Stimulated activated CD4-positive, alpha-beta T cell treated with anti-CD3 and anti-CD28 coated beads, Interleukin-2, amount 100 ng/mL, for 48 hours (primary cell): ENCODE measurements at places on chromosomes 7 and 10.
A peak's percentile ranks its signal among the peaks of the same experiment; 100 is the strongest.

GRCh38 chr10:118463740-118464139, 121.6 kb upstream of the FAM204A start:
- no peak for DNase-seq

GRCh38 chr10:47040041-47040491, 128.8 kb downstream of the PTPN20 start:
- DNase-seq, result no peak

- no peak for DNase-seq
Measured at GRCh38 chr10:48501226-48501625, 103.6 kb downstream of the ARHGAP22 start.

DNA sequence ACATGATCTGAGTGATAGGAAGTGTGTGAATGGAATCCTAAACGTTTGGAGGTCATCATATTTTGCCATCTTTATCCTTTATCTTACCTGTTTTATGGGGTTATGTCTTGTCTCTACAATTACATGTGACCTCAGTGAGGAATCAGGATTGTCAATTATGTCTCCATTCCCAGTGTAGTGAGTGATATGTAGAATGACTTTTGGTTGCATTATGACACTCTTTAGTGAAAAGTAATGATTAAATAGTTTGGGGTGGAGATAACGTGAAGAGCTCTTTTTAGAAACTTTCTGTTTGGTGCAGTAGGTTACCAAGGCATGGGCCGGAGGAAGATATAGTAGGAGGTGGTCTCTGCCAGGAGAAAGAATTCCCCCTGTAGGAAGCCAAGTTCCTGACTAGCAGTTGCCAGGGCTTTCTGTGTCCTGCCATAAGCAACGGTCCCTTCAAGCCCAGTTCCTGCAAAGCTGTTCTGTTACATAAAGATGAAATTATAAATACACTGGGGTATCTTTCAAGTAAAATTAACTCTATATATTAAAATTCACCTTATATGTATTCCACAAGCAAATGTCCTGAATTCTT, 228.2 kb downstream of the NSUN6 start:
- DNase-seq, result no peak

DNA sequence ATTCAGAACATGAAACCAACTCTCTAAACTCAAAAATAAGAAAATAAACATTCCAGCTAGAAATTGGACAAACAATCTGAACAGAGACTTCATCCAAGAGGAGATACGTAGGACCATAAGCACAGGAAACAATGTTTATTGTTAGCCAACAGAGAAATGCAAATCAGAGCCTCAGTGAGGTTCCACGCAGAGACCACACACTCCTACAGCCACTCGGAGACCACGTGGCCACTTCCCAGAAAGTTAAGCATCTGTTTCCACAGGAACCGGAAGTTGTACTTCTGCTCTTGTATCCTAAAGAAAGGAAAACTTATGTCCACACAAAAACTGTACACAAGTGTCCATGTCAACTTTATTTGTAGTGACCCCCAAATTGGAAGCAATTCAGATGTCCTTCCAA, 214.8 kb downstream of the MGMT start:
- no peak for DNase-seq

GRCh38 chr10:79425074-79425532, 20.3 kb downstream of the ZCCHC24 start:
- DNase-seq, result no peak

DNA sequence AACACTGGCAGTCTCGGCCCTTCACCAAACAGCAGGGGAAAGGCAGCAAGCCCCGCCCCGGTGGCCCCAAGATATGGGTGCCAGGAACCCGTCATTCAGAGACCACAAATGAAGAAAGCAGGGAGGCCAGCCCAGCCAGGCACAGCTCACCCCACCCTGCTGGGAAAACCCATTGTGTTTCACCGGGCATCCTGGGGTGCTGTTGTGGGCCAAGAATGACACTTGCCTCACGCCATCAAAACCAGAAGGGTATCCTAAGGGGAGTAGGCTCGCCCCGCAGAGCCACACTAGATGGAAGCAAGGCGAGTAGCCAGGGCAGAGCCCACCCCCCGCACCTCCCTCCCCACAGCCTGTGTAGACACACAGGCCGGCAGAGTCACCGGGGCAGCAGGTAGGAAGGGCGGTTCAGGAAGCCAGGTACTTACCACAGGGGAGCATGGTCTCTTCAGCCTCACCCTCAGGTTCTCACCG, 72.5 kb upstream of the KCNMA1 start:
- DNase-seq, result peak; percentile 1

DNA sequence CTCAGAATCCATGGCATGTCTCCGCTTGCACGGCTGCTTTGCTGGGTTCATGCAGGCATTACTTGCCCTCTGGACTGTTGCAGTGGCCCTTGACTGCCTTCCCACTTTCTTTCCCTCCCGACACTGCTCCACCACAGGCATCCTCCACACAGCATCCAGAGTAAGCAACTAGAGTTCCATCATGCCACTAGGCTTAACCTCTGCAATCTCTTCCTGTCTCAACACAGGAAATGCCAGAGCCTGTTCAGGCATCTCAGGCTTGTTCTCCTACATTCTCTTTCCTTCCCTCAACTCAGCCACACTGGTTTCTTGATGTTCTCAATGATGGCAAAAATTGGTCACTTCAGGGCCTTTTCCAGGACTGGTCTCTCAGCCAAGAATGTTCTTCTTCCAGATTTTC, 284.5 kb upstream of the KLF6 start:
- DNase-seq, result no peak

DNA sequence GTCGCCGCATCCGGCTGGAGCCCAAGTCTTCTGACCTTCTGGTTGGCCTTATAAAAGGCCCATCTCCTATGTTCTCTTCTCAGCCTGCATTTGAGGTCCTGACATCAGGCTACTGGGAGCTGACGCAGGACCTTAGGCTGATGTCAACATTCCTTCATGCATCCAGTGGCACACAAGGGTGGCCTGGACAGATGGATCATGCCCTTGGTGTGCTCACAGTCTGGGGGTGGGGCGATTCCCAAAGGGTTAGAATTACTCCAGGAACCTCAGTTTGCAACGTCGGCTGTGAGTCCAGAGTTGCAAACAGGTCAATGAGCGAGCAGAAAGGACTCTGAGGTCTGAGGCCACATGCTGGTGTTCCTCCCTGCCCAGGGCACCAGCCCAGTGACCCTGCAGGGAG, 8.2 kb upstream of the CLIP2 start:
- no peak for DNase-seq
